Dorsolateral prefrontal cortex (tissue), 122 donors: ENCODE measurements at places on chromosomes 16 and 17.

DNA sequence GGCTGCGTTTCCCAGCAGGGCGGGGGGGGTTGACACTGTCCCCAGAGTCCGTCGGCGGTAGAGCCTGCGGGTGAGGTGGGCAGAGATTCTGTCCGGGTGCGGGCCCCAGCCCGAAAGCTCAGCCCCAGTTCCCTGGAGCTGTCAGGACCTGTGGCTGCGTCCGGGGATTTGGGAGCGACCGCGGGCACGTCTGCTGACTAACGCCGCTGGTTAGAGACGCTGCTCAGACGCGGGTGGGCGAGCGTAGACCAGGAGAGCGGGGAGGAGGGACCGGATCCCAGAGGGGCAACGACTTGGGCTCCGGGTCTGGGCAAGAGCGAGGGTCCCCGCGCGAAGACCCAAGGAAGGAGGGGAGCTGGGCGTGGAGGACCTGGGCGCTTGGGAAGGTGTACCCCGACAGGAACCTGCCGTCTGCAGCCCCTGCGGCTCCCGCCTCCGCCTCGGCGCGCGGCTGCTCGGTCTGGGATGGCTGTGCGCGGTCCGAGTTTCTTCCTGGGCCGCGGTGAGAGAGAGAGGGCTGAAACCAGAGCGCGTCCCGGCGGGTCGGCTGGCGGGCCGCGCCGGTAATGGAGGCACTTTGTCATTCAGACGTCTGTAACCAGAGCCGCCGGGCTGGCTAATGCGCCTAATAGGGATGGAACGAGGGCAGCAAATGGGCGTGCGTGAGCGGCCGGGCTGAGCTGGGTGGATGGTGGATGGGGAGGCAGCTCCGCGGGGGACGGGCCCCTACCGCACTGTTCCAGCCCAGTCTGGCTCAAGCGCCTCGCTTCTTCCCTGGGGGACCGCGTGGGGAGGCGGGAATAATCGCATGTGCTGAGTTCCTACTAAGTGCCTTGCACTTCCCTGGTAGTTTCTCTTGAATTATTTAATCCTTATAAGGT, 2.3 kb downstream of the NGFR start:
- no peak for DNase-seq

DNA sequence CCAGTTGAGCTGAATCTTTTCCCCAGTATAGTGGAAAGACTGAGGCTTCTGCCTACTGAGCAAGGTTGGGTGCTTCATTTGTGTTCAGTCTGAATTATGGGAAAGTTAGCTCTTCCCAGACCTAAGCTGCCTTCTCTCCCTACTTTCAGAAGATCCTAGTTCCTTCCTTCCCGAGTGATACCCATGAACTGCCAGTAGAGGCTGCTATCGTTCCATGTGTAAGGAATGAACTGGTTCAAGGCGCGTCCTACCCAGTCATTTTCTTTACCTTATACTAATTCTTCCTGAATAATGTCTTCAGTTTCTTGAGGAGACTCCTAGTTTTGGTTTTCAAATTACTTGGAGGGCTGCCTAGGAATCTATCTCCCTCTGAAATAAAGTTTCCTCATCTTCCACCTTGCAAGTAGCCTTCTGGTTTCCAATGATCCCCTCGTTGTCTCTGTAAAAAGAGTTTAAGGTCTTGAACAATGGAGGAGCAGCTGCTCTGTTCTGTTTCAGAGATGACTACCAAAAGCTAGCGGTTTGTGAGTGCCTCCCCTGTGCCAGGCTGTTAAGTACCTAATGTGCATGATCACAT, 934 bp upstream of the AOC2 start:
- no peak for DNase-seq

GRCh38 chr17:58391302-58391984, 25.9 kb downstream of the RNF43 start:
- DNase-seq, result no peak

- no peak for DNase-seq
Observed at GRCh38 chr17:73639932-73640331, 4.3 kb downstream of the SDK2 start.

DNA sequence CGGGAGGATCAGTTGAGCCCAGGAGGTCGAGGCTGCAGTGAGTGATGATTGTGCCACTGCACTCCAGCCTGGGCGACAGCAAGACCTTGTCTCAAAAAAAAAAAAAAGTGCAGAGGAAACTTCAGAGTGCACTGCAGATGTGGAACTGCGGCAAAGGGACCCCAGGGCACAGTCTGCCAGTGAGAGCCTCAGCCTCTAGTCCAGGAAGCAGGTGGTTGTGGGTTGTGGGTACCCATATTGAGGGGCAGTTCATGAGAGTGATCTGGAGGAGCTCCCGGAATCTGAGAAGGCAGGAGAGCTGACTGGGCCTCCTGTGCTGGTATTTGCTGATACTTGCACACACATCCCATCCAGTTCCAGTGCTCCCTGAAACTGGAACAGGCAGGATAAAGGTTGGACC, 13.1 kb downstream of the FOXN1 start:
- no peak for DNase-seq
